Ascending aorta (tissue), 2 donors: ENCODE measurements at places on chromosomes 12 and 14.

DNA sequence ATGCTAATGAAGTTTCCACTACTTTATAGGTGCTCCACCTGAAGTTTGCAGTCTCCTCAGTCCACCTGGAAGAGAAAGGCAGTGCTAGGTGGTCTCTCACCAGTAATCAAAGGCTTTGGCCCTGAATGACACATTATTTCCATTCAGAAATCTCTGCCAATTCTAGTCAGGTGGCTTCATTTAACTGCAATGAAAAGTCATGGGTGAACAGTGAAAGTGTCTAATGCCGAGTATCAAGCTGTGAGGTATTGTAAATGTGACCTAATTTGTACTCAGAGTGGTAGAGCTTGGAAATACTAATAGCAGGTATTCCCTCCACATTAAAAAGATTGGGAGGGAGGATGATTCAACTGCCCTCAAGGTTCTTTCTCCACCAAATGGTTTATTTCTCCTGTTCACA is 220.9 kb upstream of the LRFN5 start:
- DNase-seq: no peak

DNA sequence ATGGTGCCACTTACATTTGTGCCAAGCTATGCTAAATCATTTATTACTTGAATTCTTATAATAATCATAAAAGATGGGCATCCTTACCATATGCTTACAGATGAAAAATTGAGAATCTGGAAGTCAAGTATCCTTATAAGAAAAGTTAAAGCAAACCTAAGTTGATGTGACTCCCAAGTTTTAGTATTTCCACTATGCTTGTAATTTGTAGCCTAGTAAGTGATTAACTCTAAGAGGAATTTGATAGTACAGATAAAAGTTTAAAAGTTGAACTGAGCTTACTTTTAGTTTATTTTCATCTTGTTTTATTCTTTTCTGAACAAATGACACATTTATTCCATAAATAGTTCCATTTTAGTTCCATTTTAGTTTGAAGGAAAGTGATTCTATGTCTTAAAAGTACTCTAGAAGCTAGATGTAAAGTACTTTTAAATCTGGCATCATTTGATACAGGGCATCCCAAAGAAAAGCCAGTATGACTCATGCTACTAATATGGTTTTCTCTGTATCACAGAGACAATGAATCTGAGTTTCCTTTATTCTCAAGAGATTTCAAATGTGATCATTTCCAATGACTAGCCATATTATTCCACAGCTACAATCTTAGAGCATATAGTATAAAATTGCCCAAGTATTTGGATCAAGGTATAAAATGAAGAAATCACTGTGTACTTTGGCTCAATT is 596.0 kb downstream of the SLC16A7 start:
- no peak for DNase-seq

- DNase-seq: no peak
Observed at GRCh38 chr12:11969437-11970154, 101.1 kb upstream of the BCL2L14 start.

DNA sequence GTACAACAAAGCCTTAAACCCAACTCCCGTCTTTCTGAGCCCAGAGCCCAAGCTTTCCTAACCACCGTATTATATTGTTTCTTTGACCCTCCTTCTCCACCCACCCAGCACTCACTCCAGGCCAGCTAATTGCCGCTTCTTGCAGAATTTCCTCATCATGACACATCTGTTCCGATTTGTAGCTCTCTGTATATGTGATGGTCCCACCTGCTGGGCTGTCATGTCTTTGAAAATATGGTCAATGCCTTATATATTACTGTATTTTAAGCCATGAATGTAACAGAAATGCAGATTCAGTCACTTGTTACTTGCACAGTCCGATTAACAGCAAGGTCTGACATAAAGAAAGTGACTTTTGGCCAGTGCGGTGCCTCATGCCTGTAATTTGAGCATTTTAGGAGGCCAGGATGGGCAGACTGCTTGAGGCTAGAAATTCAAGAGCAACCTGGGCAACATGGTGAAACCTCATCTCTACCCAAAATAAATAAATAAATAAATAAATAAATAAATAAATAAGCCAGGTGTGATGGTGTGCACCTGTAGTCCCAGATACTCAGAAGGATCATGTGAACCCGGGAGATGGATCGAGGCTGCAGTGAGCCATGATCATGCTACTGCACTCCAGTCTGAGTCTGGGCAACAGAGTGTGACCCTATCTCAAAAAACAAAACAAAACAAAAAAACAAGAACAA is 359.8 kb downstream of the ATP23 start:
- DNase-seq: no peak

DNA sequence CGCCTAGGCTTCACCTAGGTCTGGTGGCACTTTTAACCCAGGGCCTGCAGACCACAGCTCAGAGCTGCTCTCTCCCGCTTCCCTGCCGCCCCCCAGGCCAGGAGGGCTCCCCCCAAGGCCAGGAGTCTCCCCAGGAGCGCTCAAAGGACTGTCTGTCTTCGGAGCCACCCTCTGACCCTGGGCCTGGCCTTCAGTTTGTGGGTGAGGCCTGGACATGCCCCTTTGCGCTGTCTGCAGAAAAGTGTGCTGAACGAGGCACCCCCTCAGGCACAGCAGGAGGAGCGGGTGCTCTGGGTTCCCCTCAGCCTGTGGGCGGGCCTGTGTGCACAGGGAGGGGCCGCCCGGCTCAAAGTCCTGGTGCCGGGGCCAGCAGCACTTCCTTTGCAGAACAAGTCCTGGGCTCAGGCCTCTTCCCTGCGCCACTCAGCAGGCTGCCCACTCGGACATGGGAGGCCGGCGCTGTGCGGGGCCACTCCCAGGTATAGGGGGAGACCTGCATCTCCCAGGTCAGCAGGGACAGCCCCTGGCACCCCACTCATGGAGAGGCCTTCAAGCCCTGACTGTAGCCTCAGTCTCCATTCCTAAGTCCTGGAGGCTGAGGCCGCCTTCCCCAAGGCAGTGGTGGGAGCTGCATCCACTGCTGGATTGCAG is 14.3 kb downstream of the DEGS2 start:
- no peak for DNase-seq

- DNase-seq: no peak
Observed at GRCh38 chr14:72608391-72609204, 285.3 kb downstream of the DPF3 start.

GRCh38 chr12:12048714-12049113 is 22.0 kb upstream of the BCL2L14 start:
- no peak for DNase-seq

DNA sequence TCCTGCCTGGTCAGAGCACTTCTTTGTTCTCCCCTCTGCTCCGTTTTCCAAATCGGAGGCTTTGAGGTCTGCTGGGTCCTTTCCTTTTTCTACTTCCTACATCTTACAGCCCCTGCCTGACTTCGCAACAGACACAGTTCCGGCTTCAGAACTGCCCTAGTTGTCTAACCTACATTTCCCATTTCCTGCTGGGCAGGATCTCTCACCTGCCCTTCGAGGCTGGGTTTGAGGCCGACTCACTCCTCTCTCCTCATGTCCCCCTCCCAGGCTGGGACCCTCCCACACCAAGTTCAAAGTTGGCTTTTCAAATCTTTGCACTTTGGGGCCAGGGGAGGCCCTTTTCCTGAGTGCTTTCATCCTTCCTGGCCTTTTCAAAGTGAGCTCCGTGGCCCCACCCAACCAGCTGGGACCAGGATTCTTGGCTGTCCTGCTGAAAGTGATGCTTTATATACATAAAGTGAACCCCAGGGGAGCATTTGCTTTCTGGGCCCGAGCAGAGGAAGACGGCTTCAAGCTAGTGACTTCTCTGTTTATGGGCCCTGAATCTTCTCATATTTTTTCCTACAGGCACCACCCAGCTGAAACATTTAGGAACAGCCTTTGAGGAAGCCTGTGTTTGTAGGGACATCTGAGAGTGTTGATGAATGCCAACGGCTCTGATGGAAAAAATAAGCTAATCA is 281.0 kb upstream of the CRY1 start:
- DNase-seq: no peak

- DNase-seq: no peak
Observed at GRCh38 chr14:93462479-93462878, 31.7 kb downstream of the UNC79 start.

DNA sequence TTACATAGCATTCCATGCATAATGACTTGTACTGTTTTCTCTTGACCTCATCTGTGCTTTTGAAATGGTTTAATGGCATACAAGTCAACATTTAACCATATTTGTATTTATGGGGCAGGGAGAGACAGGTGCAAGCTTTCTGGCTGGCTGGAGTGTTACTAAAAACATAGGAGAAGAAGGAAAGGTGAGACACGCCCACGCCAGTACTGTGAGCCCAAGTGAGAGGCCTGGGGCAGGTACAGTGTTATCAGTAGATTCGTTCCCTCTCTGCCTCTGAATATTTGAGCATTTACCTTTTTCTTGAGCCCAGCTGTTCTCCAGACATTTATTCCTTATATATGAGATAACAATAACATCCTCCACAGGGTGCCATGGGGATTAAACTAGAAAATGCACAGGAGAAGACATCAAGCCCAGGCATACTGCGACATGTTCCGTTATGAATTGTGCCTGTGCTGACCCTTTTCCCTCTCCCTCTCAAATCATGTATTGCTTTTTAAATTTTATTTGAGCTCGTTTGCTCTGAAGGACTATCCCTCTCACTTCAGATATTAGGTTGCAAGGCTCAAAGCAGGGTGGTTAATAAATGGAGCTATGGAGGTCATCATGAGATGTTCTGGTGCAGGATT is 34.6 kb upstream of the TUBA1C start:
- DNase-seq: no peak

DNA sequence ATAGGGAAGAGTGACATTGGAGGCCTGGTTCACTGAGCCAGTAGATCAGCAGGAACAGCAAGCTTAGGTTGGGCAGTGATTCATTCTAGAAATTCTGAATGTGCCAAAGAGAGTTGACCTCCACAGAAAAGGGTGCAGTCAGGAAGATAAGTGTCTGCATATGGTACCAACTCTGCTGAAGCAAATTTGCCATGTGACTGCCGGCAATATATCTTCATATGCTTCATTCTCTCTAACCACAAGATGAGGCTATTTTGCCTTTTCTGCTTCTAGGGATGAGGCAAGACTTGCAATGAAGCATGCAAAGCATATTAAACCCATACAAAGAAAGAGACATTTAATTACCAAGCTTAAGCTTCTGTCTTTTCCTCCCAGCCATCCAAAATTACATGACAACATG is 13.6 kb downstream of the CCDC198 start:
- no peak for DNase-seq

DNA sequence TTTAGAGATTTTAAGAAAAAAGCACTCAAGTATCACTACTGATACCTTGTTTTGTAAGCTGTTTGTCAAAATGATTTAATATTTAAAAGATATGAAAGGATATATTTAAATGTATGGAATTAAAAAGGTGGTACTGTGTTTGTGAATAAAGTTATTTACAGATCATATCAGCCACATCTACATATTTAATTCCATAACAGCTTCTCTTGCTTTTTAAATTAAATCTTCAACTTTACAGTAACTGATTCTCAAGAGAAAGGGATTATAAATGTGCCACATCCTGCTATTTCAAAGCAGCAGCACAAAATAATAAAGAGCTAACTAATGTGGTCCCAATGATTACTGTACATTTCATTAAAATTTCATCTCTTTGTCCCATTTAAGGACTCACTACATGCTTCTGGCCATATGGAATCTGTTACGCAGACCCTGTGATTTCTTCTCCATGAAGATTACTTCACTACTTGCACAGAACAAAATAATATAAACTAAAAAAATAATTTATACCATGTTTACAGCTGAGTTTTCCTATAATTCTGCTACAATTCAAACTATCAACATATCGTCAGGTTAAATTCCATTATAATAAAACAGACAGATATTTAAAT is 117.8 kb downstream of the MED13L start:
- DNase-seq: no peak

- DNase-seq: no peak
Observed at GRCh38 chr14:90276646-90277367, 20.5 kb downstream of the PSMC1 start.

DNA sequence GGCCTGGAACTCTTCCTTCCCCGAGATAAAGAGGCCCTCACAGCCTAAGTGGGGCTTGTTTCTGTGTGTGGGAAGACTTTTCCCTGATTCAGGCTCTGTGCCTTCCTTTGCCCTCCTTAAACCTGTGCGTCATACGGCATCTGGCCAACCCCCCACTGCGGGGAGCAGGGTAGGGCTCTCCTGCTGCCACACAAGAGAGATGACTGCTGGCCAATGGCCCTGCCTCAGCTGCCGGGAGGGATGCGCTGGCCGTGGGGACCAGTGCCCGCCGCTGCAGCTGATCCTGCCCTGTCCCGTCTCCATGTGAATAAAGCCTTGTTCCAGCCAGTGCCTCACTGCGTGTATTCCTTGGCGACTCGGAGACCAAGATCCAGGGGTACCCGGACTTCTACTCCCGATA is 42.5 kb upstream of the BEGAIN start:
- no peak for DNase-seq

- no peak for DNase-seq
Observed at GRCh38 chr12:132143336-132144071, 615 bp downstream of the DDX51 start.
